ENCODE measurements at places on chromosomes 5 and 9. TPM values are rescaled to one million over a fixed set of nuclear protein-coding genes. Genes with fewer than 3 reads are reported as not detected.
A peak's percentile ranks its signal among the peaks of the same experiment; 100 is the strongest.

DNA sequence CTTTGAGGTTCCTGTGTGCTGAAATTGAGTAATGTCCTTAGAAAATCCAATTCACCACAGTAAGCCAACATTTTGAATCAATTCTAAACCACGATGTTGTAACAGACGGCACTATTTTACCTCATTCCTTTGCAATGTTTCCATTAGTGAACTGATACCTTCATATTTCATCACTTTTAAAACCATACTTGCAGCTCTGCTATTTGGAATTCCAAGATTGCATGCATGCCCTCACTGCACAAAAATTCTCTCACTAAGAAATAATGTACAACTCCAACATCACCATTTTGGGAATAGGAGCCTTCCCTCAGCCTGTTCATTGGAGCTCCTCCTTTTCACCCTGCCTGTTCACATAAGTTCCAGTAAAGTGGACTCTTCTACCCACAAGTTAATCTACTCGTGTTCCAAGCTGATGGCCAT is 74.8 kb upstream of the TGFBR1 start:
- DNase-seq: peak; percentile 39

- DNase-seq: no peak
These were observed 463.2 kb upstream of the ZNF608 start for GRCh38 chr5:125209650-125210049.

DNA sequence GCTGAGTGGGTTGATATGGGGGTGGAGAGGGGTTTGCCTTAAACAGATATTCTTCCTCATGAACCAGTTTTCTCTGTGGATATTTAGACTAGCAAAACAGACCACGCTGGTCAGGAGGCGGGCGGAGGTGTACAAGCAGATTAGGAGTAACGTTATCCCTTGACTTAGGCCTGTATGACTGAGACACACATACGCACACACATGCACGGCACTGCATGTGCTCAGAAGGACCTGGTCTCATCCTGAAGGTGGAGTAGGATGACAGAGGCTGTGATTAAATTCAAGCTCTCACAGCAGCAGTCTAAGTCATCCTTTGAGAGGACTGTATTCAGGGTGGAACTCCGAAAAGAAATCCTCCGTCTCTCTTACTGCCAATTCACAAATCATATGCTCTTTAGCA is 209.7 kb downstream of the DIRAS2 start:
- DNase-seq: peak; percentile 25

Gene RASEF
- total RNA-seq: 7.4 TPM

Gene GRM6
- not detected for total RNA-seq

- no peak for DNase-seq
These were observed 137.2 kb downstream of the ARRDC3 start for GRCh38 chr5:91245871-91246270.

DNA sequence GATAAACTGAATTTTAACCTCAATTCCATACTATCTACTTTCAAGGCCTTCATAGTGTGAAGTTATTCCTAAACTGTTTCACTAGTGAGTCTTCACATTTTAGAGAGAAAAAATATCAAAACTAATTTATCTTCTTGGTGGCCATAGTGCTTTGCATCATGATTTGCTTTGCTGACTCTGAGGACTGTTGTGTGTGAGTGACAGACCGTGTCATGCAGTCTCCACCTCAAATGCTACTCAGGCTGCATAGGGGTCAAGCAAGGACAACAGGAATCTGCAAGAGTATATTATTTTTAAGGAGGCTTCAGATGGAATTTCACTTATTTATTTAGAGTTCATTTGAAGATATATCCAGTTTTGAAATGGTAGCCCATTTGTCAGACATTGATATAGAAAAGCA is 34.5 kb downstream of the MACIR start:
- DNase-seq: no peak

DNA sequence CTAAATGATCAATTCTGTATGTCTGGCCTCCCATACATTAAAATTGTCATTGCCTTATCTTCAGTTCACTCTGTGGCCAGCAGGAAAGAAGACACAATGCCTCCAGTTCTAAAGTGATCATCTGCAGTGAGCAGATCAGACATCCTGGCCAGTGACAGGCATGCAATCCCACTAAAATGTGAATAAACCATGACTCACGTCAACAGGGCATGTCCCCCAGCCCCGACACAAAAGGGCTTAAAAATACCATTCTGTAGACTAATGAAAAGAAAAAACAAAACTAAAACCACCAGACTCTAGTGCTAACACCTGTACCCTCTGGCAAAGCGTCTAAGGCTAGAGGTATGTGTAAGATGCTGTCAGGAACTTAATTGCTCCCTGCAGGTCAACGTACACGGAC is 38.5 kb downstream of the DDX31 start:
- peak; percentile 85 for DNase-seq

DNA sequence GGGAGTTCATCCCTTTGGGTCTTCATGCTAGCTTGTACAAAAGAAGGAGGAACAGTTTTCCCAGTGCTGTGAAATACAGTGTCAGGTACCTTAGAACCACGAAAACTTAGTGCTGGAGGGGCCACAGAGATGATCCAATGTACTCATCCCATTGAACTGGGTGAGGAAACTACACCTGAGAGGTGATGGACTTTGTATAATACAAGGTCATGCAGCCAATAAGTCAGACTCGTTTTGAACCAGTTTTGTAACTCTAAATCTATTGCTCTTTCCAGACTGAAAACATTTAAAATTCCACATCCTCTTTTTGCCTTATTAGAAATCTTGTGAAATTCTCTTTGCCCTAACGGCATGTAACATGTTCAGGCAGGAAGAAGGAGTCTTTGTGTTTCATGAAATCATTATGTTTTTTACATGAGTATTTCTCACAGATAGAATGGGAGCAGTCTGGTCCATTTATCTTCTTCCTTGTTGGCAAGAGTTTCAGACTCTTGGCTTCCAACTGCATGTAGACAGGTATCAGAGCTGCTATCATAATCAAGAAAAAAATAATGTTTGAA is 146.8 kb upstream of the FBXL7 start:
- DNase-seq: no peak

Gene SNAPC3
- 30.5 TPM for total RNA-seq

Gene SERINC5
- 3.9 TPM for total RNA-seq

DNA sequence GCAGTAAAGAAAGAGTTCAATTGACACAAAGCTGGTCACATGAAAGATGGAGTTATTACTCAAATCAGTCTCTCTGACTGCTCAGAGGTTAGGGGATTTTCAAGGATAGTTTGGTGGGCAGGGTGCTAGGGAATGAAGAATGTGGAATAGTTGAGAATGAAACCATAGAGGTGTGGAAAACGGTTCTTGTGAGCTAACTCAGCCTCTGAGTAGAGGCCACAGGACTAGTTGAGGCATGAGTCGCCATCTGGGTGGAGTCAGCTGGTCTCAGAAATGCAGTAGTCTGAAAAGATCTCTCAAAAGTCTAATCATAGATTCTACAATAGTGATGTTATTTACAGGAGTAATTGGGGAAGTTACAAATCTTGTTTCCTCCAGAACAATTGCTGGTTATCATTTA is 178.9 kb upstream of the SPEF2 start:
- no peak for DNase-seq

Gene PSMB7
- 557 TPM for total RNA-seq

Gene PCDHB16
- 4.8 TPM for total RNA-seq

Gene PCDHGB5
- total RNA-seq: 0.09 TPM

DNA sequence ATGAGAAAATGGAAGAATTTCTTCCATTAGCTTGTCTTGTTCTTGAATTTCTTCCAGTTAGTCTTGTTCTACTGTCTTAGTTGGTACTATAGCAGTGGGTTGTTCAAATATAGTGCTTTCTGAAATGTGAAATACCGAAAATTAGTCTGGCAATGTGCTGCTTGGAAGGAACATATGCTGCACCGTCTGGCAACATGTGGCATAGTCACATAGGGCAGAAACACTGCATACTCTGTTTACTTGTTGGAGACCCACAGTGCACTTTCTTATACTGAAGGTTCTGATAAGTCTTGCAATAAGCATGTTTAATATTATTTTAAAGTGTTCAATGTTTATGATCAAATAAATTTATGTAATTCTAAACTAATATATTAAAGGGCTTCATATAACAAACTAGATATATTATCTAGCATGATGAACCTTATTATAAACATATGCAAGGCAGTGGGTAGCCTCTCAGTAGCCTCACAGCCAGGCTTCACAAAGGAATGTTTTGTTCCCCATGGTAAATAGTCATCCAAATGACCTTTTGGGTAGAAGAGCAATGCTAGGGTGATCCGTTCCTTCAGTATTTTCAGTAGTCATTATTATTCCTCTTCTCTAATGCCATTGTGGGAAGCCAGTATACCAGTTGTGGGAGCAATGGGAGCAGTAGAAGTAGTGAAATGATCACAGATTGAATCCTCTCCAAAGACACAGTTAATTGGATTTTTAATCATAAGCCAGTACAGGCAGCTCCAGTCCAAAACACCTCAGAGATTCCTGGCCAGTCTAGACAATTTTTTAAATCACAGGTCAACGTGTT is 1106.7 kb downstream of the DTWD2 start:
- no peak for DNase-seq

- DNase-seq: no peak
These were observed 261.7 kb downstream of the MAT2B start for GRCh38 chr5:163766936-163767670.

DNA sequence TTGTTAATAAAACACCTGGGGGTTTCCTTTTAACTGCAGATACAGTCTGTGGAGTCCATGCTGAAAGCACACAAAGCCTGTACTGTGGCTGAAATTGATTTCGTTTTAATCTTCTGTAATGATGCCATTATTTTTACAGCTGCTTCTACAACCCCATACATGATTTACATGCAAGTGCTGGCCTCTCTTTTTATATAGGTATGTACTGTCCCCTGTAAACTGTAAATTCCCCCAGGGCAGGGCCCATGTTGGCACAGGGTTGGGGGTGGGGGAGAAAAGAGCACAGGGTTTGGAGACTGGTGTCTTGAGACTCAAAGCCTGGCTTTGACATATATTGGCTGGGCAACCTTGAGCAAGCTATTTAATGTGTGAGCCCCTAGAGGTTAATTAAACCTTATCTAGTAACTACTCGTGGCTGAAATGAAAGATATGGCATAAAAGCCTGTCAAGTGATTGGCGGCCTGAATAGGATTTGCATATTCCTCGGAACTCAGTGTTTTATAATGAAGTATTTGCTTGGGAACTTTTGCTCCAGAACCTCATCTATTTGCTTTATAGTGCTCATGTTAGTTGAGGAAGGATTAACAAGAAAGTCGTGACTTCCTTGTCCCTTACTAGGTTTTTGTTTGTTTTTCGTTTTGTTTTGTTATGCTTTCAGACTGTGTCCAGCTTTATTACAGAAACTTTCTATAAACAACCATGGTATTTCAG is 34.0 kb downstream of the KLF4 start:
- DNase-seq: no peak

GRCh38 chr5:58025809-58026208 is 434.1 kb downstream of the PLK2 start:
- no peak for DNase-seq

GRCh38 chr9:106287091-106287631 is 575.8 kb upstream of the ZNF462 start:
- DNase-seq: peak; percentile 9

Gene LCN15
- total RNA-seq: not detected

GRCh38 chr5:61678966-61679365 is 346.9 kb downstream of the ZSWIM6 start:
- peak; percentile 31 for DNase-seq

GRCh38 chr5:78964889-78965288 is 20.2 kb downstream of the ARSB start:
- peak; percentile 58 for DNase-seq

- DNase-seq: no peak
These were observed 19.2 kb downstream of the TNPO1 start for GRCh38 chr5:72835633-72836032.

DNA sequence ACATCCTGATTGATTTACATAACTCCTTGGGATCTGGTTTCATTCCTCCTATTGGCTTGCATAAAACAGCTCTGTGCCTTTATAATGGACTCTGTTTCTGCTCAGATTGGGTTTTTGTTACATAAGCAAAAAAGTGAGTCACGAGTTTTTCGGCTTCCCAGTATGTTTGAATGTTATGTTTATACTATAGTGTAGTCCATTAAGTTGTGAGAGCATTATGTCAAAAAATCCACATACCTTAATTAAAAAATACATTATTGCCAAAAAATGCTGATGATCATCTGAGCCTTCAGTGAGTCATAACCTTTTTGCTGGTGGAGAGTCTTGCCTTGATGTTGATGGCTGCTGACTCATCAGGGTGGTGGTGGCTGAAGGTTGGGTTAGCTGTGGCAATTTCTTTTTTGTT is 144.6 kb downstream of the CCDC171 start:
- DNase-seq: peak; percentile 60

- peak; percentile 24 for DNase-seq
These were observed 116.9 kb downstream of the ARRDC3 start for GRCh38 chr5:91266184-91266705.

Gene FBP2
- not detected for total RNA-seq

DNA sequence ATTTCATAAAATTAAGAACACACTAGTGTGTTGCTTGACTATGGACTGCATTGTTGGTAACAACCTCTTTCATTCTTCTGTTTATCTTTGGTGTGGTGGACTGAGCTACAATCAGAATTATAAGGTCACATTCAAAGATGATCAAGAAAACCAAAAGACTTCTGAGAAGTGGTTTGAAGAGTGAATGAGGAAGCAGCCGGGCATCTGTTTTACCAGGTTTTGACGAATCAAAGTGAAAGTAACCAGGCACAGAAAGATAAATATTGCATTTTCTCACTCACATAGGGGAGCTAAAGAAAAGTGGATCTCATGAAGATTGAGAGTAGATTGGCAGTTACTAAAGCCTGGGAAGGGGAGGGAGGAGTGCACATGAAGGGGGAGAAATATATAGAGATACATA is 589.1 kb downstream of the ZNF608 start:
- peak; percentile 15 for DNase-seq

Gene BTNL3
- total RNA-seq: not detected

Gene SV2C
- total RNA-seq: 0.03 TPM

Data from Daoy (cell line).